Stimulated activated CD4-positive, alpha-beta T cell treated with anti-CD3 and anti-CD28 coated beads, Interleukin-4, amount 100 ng/mL, for 48 hours (primary cell): ENCODE measurements at places on chromosomes 11 and 22.

GRCh38 chr11:73239111-73239521 lies 21.0 kb downstream of the P2RY2 start:
- no peak for DNase-seq

DNA sequence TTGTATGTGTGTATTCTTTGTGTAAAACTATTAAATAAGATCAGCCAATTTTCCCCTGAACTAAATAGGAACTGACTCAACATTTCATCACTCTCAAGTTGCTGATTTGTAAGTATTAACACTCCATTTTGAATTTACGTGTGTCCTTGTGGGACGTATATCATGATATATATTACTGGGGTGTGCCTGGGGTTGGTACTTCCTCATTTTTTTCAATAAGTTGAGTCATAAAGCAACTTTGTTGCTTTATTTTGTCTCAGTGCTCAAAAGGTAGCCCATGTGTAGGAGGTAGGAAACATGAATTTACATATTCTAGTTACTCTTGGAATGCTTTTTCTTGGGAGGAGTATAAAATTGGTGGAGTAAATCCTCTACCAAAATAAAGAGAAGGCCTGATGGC lies 193.9 kb upstream of the RAG2 start:
- no peak for DNase-seq

DNA sequence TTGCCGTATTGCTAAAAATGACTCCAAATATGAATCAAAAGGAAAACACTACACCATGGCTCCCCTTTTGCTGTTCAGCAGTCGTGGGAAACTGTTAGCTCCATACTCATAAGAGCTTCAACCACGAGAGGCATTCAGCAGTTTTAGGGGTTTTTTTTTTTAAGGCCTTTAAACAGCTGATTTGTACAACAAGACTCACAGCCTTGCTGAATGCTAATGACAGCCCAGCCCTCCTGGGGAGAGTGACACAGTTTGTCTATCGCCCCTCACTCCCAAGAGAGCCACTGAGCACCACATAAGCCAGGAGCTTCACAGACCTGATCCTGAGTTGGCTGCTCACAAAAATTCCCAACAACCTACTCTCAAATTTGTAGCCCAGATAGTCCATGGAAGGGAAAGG lies 32.4 kb downstream of the GALNT18 start:
- no peak for DNase-seq

- no peak for DNase-seq
Observed at GRCh38 chr11:62069374-62069773, 54.4 kb upstream of the INCENP start.

DNA sequence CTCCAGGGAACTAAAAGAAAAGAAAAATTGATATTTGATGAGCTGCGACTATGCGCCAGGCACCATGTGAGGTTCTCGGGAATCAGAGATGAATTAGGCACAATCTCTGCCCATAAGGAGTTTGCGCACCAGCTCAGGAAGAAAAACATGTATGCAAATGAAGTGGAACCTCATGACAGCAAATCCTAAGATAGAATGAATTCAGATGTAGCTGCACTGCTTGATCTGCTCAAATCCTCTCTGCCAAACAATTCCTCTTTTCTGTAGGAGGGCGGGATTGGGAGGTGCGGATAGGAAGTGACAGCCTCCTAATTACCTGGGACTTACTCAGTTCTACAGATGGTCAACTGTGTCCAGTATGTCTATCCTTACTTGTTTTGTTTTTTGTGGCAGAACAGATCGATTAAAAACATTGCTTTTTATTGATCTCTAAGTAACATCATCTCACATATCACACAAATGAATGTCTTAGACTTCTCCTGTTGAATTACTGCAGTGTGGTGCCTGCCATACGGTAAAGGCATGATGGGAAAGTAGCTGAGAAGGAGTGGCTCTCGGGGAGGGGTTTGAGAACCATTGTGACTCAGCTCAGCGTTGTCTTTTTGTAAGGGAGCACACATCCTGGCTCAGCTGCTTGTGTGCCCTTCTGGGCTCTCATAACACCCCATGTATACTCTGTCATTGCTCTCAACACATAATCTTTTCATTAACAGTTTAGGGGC lies 13.9 kb downstream of the CRTAM start:
- peak; percentile 10 for DNase-seq

- no peak for DNase-seq
Observed at GRCh38 chr11:15985127-15985859, 371.1 kb downstream of the SOX6 start.

DNA sequence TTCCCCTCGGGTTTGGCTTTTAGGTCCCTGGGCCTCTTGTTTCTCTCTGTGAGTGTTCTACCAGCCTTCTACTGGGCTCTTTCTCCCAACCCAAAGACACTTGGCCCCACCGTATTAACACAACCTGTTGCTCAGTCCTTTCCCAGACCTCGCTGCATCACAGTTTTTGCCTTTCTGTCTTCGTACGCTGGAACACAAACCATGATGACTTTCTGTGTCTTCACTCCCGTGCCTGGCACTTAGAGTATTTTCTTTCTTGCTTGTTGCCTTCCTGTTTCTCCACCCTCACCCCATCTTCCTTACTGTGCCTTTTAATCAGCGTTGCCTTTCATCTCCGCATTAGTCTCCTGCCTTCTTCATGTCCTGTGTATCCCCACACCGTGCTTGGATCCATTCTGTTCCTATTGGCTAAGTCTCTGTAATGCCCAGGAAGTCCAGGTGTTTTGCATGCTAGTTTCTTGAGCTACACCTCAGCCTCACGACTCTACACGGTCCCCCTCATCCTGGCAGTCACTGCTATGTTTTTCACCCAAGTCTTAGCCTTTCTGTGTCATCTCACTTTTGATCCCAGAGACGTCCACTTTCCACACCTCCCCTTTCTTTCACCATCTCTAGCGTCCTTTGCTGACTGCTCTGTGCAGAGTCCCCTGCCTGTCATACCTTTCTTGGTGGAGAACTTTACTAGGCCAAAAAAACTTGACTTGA lies 1.6 kb downstream of the MARK2 start:
- DNase-seq: no peak

DNA sequence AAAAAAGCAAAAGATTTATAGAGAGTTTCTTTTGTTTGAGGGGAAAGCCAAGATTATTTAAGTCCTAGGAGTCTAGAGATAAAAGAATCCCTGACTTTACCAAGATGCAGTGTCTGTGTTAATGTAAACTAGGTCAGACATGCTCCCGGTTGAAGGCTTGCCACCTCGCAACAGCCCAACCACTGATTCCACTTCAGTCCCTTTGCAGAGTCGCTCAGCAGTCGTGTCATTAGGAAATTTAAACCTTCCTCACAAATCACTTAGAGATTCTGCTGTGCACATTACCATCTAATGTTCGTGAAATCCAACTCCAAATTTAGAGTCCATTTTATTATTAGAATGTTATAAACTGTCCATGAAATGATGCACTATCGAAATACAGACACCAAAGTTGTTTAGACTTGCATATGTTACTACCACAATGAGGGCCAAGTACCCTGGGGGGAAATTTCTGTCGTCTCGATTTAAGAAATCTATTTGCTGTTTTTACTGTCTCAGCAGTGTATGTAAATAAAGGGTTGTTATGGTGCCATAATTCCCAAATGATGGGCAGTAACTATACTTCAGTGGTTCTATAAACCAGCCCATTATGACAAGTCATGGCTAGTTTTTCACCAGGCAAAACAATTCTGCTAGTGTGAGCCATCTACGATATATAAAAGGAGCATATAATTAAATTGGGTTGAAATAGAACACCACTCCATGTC lies 101.4 kb upstream of the MTNR1B start:
- no peak for DNase-seq

- DNase-seq: no peak
Observed at GRCh38 chr11:68533945-68534344, 73.4 kb downstream of the PPP6R3 start.

DNA sequence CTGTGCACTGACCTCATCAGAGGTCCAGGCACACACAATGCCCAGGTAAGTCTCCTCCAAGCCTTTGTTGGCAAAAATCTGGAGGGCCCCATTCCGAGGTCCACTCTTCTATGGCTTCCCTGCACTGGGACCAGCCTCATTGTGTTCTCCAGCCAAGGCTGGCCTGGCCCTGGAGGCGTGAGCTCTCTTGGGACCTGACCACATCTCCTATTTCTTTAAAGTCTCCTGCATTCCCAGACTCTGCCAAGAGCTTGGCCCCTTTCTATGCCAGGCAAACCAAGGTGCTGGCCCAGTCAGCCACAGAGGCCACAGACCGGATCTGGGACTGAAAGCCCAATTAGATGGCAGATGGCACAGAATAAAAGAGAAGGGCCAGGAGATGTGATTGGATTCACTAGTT lies 55.1 kb downstream of the C11orf58 start:
- no peak for DNase-seq

GRCh38 chr11:1928470-1928890 lies 9.0 kb downstream of the TNNT3 start:
- DNase-seq: no peak

GRCh38 chr11:44615913-44616791 lies 50.7 kb downstream of the CD82 start:
- no peak for DNase-seq

DNA sequence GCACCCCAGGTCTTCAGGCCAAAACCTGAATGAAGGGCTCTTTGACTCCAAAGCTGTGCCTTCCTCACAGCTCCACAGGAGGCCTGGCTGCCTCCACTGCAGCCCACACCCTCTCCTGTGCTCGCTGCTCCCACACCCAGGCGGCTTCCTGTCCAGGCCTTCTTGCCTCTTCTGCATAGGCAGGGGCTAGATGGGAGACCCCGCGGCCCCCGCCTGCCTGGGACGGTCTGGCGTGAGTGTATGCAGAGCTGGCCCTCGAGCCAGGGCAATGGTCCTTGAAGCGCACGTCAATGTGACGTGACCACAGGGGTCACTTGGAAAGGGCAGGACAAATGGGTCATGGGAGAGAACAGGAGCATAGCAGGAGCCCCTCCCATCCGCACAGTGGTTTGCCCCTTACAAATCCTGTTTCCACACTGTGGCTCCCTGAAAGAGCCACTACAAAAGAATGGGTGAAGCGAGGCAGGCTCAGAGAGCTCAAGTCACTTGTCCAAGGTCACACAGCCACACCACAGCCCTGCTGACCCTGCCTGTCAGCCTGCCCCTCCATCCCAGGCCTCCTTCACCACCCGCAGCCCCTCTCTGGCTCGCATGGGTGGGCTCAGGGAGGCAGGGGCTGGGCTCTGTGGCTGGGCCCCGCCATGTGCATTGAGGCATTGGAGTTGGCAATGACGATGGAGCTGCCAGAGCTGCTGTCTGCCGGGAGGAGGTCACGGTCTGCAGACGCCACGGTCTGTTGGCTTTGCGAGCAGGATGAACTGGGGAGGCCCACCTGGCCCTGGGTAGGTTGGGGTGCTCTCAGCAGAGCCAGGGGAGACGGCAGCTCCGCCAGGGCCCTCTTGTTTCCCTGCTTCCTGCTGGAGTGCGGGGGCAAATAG lies 71.2 kb upstream of the WNT11 start:
- no peak for DNase-seq

- DNase-seq: no peak
Observed at GRCh38 chr11:100774859-100775258, 87.8 kb downstream of the ARHGAP42 start.

DNA sequence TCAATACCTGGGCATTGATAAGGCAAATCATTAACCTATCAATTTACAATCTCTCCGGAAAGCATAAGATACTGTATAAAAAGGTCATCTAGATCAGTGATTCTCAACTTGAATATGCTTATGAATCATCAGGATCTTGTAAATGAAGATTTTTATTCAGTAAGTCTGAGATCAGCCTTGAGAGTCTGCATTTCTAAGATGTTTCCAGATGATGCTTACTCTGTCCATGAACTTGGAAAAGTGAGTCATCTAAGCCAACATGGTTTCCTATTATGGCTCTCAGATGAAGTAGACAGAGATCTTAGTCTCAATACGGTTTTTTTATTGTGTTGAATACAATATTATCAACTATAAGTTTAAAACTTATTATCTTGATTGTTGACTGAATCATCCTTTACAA lies 226.4 kb upstream of the KIRREL3 start:
- DNase-seq: no peak

DNA sequence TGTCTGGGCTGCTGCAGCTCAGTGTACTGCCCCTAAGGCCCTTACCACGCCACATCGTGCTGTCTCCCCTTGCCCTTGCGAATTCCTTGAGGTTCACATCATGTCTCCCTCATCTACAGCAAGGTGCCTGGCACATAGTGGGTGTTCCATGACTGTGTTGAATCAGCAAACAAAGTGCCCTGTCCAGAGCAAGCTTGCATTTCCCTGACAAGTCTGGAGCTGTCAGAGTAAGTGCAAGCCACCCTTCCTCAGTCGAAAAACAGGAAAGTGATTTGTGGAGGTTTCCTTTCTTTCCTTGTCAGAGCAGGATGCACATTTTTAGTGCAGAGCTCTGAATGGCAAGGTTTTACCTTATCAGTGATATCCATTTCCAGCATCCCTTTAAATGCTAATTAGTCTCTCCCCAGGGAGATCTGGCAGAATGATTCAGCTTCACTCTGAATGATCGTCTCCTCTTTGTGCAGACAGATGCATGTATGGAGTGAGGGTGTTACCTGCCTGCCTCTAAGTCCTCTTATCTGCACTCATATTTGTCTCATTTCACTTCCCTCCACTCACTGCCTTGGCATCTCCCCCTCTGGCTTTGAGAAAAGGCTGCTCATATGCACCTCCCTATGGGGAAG lies 331.2 kb downstream of the TMEM135 start:
- no peak for DNase-seq

DNA sequence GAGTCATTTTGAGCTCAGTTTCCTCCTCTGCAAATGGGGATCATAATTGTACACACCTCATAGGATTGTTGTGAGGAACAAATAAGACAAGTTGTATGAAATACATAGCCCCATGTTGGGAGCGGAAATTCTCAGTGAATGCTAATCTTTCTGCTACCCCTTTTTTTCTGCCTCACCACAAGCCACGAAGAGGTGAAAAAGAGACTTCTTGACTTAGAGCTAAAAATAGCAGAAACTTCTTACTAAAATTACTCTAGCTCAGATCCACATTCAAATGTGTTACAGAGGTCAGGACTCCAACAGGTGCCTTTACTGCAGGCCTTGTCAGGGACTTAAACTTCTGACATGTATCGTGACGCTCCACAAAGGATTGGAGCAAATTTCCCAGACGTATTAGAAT lies 128.5 kb downstream of the MIAT start:
- DNase-seq: no peak
